ENCODE measurements at places on chromosomes 16 and 17. TPM values are rescaled to one million over a fixed set of nuclear protein-coding genes. Genes with fewer than 3 reads are reported as not detected.

RDM1 gene
- 0.93 TPM for total RNA-seq

CBX8 gene
- total RNA-seq, result 2.9 TPM

GRCh38 chr17:2749058-2749783 lies at the start of gene CCDC92B:
CCDC92B (minus strand) TSS chr17:2749652; CDS start chr17:2735145, 14,507 bp downstream.
- no peak within 1 kb of the TSS for H3K27ac ChIP-seq
- H3K27me3 ChIP-seq, result no peaks in the 10 kb centered on the region
- no peaks in the 10 kb centered on the region for H3K36me3 ChIP-seq
- H3K4me1 ChIP-seq, result peaks cover 7% of the 10 kb centered on the region
- DNase-seq, result no peak

EVI2A gene
- 2.2 TPM for total RNA-seq

DNA sequence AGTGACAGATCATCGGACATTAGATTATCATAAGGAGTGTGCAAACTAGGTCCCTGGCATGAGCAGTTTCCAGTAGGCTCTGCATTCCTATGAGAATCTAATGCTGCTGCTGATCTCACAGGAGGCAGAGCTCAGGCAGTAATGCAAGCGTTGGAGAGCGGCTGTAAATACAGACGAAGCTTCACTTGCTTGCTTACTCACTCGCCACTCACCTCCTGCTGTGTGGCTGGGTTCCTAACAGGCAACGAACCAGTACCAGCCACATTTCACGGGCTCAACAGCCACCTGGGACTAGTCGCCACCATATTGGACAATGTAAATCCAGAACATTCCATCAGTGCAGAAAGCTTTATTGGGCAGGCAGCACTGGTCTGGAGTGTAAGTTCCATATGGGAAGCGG lies 7.7 kb downstream of the JPH3 start:
- no peaks in the 10 kb centered on the region for H3K27me3 ChIP-seq
- no peak overlapping the region for H3K27ac ChIP-seq
- no peak overlapping the region for H3K4me3 ChIP-seq

DNA sequence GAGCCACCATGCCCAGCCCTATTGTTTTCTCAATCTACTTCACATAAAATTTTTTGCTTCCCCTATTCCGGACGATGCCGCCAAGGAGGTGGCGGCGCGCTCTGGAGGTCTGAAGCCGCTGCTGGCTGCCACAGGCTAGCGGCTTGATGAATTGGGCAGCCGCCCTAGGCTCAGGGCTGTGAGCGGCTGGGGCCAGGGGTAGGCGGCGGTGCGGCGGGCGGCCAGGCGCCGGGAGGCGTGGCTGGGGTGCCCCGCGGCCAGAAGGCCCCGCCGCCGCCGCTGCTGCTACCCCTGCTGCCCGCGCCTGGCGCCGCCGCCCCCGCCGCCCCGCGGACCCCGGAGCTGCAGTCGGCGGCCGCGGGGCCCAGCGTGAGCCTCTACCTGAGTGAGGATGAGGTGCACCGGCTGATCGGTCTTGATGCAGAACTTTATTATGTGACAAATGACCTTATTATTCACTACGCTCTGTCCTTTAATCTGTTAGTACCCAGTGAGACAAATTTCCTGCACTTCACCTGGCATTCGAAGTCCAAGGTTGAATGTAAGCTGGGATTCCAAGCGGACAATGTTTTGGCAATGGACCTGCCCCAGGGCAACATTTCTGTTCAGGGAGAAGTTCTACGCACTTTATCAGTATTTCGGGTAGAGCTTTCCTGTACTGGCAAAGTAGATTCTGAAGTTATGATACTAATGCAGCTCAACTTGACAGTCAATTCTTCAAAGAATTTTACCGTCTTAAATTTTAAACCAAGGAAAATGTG lies 41.7 kb downstream of the ANKFY1 start:
- peaks cover 2% of the 10 kb centered on the region for H3K36me3 ChIP-seq
- H3K27me3 ChIP-seq, result no peaks in the 10 kb centered on the region

All from thyroid gland (tissue), 4 donors.